ENCODE measurements at places on chromosomes 6 and 20. TPM values are rescaled to one million over a fixed set of nuclear protein-coding genes. Genes with fewer than 3 reads are reported as not detected.

Gene ADGB
- not detected for total RNA-seq

Gene CNR1
- total RNA-seq, result not detected

Gene LTA
- not detected for total RNA-seq

Gene MAP3K5
- total RNA-seq, result 7.4 TPM

GRCh38 chr6:158698931-158699330 is 49.1 kb downstream of the SYTL3 start:
- H3K4me3 ChIP-seq, result no peak overlapping the region
- no peaks in the 10 kb centered on the region for H3K36me3 ChIP-seq
- peaks cover 11% of the 10 kb centered on the region for H3K4me1 ChIP-seq
- no peak overlapping the region for H3K27ac ChIP-seq
- DNase-seq, result peak; percentile 42

GRCh38 chr6:168464546-168464945 is 23.6 kb downstream of the SMOC2 start:
- no peaks in the 10 kb centered on the region for H3K27me3 ChIP-seq
- H3K27ac ChIP-seq, result no peak overlapping the region
- H3K4me3 ChIP-seq, result no peak overlapping the region
- H3K4me1 ChIP-seq, result no peaks in the 10 kb centered on the region
- no peaks in the 10 kb centered on the region for H3K36me3 ChIP-seq
- no peak for DNase-seq

Gene ULBP2
- 3.2 TPM for total RNA-seq

DNA sequence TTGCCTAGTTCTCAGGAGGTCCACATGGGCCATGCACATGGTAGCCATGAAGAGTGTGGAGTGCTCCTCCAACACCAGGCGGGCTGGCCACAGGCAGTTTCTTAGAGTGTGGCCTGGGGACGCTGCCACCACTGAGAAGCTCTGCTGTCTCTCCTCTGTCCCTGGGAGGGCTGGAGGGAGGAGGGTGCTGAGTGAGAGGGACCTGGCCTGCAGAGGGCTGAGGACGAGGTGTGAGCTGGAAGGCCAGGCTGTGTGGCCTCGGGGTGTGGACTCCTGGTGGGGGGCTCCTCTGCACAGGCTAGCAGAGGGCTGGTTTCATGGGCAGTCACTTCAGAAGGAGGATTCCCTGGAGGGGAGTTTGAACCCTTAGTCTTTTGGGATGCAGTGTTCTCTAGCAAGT is 39.7 kb downstream of the SYNJ2 start:
- DNase-seq, result no peak
- peaks cover 48% of the 10 kb centered on the region for H3K4me1 ChIP-seq
- H3K36me3 ChIP-seq, result peaks cover 52% of the 10 kb centered on the region
- H3K27ac ChIP-seq, result peak overlapping the region; percentile 91
- H3K4me3 ChIP-seq, result no peak overlapping the region

Gene BMP2
- 1.8 TPM for total RNA-seq

- H3K4me3 ChIP-seq, result no peak overlapping the region
- H3K27ac ChIP-seq, result no peak overlapping the region
- no peaks in the 10 kb centered on the region for H3K36me3 ChIP-seq
- H3K27me3 ChIP-seq, result no peaks in the 10 kb centered on the region
- peaks cover 28% of the 10 kb centered on the region for H3K4me1 ChIP-seq
Observed at GRCh38 chr6:124872361-124873065, 89.7 kb upstream of the RNF217 start.

Gene TMEM217
- total RNA-seq, result 3.3 TPM

Data from osteoblast (primary cell).